ENCODE measurements at places on chromosomes 2 and 18.

GRCh38 chr18:54086046-54086802 is 138.2 kb downstream of the MBD2 start:
- no peak for DNase-seq

DNA sequence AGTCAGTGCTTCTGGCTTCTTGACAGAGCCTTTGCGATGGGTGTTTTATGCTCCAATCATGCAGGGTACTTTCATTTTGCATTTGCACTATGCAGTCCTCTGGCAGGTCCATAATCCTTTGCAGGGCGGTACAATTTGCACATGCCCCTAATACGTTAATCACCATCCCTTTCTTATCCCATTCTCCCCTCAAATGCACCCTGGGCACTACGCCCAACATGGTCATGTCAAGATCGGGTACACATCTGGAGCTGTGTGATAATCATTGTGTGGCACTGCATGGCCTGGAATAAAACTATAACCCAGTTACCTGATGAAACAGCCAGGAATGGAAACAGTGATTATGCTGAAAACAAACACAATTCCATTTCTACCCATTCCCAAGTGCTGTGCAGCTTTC is 27.7 kb downstream of the LOXHD1 start:
- no peak for DNase-seq

GRCh38 chr2:191217580-191217979 is 27.6 kb upstream of the MYO1B start:
- DNase-seq = no peak

DNA sequence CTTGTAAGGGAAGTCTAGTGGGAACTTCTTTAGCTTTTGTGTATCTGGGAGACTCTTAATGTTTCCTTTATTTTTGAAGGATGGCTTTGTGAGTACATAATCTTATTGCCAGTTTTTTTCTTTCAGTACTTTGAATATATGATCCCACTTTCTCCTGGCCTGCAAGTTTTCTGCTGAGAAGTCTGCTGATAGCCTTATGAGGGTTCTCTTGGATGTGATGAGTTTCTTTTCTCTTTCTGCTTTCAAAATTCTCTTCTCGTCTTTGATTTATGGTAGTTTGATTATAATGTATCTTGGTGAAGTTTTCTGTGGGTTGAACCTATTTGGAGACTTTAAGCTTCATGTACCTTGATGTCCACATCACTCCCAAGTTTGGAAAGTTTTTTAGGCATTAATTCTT is 28.1 kb downstream of the COLEC11 start:
- DNase-seq = no peak

DNA sequence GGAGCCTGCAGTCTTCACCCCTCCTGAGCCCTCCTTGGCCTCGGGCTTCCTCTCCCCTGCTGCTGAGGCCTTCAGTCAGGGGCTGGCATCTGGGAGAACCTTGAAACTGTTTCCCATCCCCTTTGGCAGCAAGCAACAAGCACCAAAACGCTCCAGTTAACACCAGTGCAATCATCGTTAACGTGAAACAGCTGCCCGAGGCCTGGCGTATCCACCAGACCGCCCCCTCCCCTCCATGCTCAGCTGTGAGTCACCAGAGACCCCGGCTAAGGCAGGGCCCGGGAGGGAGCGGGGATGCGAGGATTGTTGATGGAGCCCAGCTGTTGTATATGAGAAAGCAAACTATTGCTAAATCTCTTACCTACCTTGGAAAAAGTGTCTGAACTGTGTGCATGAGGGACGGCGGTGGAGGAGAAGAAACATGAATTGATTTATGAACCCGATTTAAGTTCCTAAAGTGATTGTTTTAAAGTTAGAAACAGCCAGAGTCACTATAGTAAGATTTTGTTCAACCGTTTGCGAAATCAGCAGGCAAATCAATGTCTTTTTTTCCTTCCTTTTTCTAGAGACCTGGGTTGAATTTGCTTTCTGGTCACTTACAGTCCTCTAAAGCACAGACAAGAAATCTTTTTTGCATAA is 5.2 kb downstream of the ZFP36L2 start:
- DNase-seq = peak; percentile 39

DNA sequence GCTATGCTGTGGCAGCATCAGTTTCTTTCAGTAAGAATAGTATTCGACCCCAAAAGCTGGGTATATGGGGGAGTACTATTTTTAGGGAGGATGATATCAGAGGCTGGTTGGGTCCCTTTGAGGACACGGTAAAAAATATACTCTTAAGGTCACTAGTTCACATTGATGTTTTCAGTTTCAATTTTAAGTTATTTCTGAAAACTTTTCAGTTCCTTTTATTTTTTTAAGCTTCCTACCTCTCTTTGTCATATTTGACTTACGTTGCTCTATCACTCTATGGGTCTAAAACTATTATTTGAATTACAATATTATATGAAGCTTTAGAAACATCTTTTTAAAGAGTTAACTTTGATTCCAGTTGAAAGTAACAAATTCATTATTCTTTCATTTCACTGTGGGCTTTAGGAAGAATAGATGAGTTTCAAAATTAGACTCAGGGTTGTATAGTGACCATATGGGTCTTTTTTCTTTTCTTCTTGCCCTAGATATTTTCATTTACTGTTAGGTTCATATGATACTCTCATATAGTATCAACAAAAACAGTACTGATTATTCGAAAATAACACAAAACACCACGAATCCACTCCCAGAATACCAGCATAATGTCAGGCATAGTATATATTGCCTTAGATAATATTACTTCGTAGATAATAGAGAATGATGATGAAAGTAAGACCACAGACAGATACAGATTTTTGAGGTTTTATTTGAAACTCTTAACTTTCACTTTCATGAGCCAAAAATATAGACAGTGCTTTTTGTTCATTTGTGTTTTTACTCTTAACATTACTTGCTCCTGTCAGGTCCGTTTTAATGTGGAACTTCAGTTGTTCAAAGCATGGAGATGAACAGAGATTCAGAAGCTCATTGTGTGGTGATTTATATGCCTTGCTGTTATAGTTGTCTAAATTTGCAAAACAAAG is 9.8 kb downstream of the RMDN2 start:
- DNase-seq = no peak

GRCh38 chr2:205409411-205409810 is 272.9 kb upstream of the NRP2 start:
- no peak for DNase-seq

DNA sequence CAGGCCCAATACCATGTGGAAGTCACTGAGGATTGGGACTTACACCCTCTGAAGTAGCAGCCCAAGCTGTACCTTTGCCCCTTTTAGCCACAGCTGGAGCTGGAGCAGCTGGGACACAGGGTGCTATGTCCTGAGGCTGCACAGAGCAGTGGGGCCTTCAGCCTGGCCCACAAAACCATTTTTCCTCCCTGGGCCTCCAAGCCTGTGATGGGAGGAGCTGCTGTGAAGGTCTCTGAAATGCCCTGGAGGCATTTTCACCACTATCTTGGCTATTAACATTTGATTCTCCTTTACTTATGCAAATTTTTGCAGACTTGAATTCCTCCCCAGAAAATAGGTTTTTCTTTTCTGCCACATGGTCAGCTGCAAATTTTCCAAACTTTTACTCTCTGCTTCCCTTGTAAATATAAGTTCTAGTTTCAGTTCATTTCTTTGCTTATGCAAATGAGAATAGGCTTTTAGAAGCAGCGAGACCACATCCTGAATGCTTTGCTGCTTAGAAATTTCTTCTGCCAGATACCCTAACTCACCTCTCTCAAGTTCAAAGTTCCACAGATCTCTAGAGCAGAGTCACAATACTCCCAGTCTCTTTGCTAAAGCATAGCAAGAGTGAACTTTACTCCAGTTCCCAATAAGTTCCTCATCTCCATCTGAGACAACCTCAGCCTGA is 213.8 kb upstream of the MGAT5 start:
- no peak for DNase-seq

DNA sequence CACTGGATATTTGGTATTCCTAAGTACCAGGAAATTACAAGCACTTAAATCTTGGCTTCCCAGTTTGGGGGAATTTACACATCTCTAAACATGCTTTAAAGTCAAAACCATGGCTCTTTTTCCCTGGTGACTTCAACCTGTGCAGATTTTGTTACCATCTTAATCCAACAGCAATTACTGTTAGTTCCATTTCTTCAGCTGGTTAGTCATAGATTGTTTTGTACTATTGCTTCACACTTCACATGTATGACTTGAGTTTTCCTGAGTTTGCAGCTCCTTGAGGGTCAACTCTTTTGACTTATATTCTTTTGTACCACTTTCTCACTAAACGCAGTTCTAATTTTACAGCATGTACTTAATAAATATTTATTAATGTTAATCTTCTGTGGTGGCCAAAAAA is 203.4 kb upstream of the RND3 start:
- no peak for DNase-seq

Measured in activated naive CD8-positive, alpha-beta T cell treated with anti-CD3 and anti-CD28 coated beads for 36 hours (primary cell).